ENCODE measurements at places on chromosomes 12 and 14.

- DNase-seq = no peak
Observed at GRCh38 chr14:101111620-101112290, 208.2 kb upstream of the RTL1 start.

DNA sequence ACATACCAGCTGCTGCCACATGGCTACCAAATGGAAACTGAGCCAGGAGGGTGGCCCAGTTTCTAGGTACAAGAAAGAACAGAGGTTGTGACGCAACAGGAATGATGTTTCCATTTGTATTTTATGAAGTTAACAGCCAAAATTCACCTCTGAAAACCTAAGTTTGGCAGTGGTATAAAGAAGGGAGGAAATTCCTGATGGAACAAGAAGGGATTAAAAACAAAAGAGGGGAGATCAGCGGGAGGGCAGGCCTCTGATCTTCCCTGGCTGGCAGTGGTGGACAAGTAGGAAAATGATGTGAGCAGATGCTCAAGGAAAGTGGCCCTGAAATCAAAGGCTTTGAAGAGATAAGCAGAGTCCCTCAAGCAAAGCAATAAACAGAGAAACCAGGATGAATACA lies 47.3 kb upstream of the BCL2L14 start:
- DNase-seq = no peak

GRCh38 chr12:43586646-43587245 lies 34.7 kb upstream of the ADAMTS20 start:
- no peak for DNase-seq

- no peak for DNase-seq
Observed at GRCh38 chr12:67519484-67520433, 128.8 kb upstream of the DYRK2 start.

DNA sequence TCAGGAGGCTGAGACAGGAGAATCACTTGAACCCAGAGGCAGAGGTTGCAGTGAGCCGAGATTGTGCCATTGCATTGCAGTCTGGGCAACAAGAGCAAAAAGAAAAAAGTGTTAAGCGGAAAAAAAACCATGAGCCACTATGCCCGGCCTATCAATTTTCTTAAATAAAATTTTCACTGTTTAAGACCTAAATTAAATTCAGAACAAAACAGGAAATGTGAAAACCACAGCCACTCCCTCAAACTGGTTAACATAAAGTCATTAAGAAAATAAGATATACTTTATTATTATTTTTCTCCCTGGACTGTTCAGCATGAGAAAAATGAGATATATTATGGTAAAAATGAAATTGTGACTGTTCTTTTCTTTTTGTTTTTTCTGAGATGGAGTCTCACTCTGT lies 44.6 kb upstream of the GCH1 start:
- no peak for DNase-seq

- no peak for DNase-seq
Observed at GRCh38 chr14:68373847-68374444, 418.9 kb downstream of the ZFP36L1 start.

- DNase-seq = peak; percentile 81
Observed at GRCh38 chr14:23057757-23058653, 685 bp upstream of the CDH24 start.

- peak; percentile 8 for DNase-seq
Observed at GRCh38 chr14:55074662-55075061, 23.2 kb downstream of the MAPK1IP1L start.

GRCh38 chr12:34406996-34407300 lies 384.7 kb downstream of the ALG10 start:
- DNase-seq = no peak

DNA sequence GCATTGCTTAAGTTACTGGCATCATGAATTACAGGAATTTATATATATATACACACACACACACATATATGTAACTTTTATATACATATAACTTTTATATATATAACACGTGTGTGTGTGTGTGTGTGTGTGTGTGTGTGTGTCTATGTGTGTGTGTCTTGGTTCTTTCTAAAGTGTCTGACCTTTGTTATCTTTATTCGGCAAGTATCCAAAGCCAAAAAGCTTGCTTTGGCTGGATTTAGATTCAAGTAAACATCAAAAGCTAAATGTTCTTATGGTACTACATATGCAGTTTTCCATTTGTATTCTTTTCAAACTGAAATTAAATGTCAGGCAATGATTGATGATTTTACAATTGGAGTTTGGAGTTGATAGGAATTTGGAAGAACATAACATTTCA lies 69.9 kb downstream of the SLC16A7 start:
- no peak for DNase-seq

- no peak for DNase-seq
Observed at GRCh38 chr14:68042586-68043210, 223.1 kb downstream of the RAD51B start.

DNA sequence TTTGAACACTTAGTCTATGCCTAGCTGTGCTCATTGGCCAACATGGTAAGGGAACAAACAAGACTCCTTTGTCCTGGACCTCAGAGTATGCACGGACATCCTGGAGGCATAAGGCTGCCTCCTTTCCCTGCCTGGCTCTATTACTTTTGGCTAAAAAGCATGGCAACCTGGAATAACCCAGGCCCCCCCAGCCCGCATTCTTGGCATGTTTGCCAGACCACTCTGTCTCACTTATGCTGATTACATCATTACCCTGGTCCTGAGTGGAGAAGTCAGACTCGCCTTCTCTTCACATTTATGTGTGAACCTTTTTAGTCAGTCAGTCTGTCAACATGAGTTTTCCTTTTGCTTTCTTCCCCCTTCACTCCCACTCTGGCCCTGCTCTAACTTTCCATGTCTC lies 58.0 kb upstream of the ELK3 start:
- no peak for DNase-seq

- no peak for DNase-seq
Observed at GRCh38 chr14:96586056-96586455, 83.9 kb downstream of the PAPOLA start.

DNA sequence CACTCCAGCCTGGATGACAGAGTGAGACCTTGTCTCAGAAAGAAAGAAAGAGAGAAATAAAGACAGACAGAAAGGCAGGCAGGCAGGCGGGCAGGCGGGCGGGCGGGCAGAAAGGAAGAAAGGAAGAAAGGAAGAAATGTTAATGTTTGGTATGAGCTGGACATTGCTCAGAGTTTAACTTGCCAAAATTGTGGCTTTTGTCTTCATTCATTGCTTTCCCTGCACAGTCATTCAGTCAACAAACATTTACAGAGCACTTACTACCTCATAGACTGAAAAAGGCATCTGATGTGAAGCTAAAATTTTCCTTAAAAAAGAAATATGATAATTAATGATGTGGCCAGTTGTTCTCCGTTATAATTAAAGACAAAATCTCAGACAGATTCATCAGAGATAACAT lies 247.1 kb downstream of the SPTSSA start:
- no peak for DNase-seq

GRCh38 chr12:122111089-122111641 lies 32.6 kb downstream of the MLXIP start:
- no peak for DNase-seq

- DNase-seq = no peak
Observed at GRCh38 chr14:32169191-32169590, 32.7 kb upstream of the RNU6-7 start.

DNA sequence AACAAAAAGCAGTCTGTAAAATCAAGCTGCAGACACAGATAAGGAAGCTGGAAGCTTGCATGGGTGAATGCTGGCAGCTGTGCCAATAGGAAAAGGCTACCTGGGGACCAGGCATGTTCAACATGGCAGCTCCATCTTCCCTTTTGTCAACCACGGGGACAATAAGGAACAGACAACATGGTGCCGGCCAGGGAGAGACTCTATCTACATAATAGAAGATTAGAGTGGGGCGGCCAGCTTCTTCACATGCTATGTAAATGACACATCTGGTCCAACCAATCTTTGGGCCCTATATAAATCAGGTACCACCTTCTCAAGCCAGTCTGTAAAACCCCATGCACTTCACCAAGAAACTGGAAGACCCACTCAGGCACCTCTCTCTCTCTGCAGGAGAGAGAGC lies 157.6 kb downstream of the SUDS3 start:
- DNase-seq = no peak

DNA sequence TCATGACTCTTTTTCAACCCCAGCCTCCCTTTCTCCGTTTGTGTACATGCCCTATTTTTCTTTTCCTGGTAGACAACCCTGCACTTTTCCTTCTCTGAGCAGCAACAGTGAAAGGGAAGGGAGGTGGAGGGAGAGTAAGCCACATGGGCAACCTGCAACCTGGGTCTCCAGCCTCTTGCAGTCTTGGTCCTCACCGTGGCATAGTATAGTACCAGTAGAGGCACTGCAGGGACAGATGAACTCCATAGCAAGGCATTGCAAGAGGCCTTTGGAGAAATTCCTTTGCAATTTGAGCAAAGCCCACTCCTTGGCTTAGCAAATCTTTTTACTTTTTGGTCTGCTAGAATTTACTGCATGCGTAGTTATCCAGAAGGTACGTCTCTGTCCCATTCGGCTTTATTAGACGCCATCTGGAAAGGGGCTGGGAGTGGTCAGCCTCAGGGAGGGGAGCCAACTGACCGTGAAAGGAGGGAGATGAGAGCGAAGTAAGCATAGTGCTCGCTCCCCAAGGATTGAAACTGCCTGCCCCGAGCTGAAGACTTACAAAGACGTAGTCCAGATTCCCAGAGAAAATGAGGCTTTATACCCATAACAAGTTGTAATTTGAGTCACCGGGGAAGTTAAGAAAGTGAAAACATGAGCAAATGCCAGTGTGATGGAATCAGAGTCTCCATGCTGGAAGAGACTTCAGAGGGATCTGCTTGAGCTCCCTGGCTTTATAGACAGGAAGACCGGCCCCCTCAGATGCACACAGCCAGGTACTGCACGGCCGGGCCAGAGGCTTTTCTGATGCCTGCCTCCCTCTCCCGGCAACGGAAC lies 332.0 kb downstream of the CACNA1C start:
- no peak for DNase-seq

GRCh38 chr14:95340201-95340697 lies 20.5 kb upstream of the CLMN start:
- peak; percentile 62 for DNase-seq

GRCh38 chr12:132244724-132245295 lies 84.6 kb downstream of the GALNT9 start:
- no peak for DNase-seq

GRCh38 chr14:95564060-95564459 lies 29.2 kb downstream of the GLRX5 start:
- DNase-seq = no peak

GRCh38 chr12:14840616-14841015 lies 2.7 kb downstream of the ART4 start:
- no peak for DNase-seq

DNA sequence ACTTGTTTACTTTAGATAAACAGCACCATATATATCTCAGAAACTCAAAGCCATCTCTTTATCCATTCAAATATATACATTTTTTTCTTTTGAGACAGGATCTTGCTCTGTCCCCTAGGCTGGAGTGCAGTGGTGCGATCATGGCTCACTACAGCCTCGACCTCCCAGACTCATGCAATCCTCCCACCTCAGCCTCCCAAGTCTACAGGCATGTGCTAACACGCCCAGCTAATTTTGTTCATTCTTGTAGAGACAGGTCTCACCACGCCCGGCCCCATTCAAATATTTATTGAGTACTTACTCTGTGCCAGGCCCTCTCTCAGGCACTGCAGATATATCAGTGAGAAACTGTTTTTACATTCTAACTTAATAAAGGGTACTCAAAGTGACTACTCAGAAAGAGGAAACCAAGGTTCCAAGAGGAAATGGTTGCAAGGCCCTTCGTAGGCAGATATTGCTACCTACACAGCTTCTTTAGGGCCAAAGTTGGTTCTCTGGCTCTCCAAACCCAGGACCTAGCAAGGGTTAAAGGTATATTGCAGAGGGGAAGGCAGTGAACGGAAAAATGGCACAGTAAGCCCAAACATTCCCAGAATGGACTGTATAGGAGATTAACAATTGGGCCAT lies 2.9 kb downstream of the ATXN3 start:
- DNase-seq = no peak

DNA sequence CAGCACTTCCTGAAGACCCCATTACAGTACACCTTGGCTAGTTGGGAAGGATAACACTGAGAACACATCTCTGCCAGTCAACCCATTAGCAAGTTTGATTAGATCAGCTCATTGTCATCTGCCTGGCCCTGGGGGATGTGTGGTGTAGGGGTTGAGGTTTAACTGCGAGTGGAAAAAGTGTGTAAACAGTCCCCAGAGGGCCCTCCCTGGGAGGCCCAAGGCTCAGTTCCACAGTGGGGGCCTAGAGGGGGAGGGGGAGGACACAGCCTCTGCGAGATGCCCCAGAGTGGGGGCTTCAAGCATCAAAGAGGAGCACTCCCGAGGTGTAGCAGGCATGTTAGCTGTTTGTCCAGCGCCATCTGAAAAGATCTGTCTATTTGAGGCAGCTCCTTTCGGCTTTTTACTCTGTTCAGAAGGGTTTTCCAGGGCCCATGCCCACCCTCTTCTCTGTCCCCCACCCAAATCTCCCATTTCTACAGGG lies 344 bp downstream of the LPAR5 start:
- DNase-seq = no peak

DNA sequence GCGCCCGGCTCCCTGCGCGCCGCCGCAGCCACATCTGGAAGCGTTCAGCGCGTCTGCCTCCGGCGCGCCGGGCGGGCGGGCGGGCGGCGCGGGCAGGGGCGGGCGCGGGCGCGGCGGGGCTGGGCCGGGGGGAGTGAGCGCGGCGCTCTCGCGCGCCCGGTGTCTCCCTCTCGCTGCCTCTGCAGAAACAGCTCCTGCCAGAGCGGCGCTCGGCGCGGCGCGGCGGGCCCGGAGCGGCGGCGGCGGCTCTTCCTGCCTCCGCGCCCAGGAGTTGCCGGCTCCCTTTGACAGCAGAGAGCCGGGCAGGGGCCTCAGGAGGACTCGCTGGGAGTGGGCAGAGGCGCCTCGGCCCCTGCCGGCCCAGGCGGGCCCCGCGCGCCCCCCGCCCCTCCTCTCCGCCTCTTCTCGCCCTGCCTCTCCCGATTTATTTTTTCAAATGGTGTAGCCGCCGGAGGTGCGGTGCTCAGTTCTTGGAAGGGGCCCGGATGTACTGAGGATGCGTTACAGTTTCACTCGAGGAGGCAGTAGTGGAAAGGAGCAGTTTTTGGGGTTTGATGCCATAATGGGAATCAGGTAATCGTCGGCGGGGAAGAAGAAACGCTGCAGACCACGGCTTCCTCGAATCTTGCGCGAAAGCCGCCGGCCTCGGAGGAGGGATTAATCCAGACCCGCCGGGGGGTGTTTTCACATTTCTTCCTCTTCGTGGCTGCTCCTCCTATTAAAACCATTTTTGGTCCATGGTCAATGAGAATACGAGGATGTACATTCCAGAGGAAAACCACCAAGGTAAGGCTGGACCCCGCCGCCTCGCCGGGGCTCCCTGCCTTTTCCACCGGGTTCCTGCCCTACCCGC lies at the start of gene CACNA1C:
Gene CACNA1C (plus strand): TSS at position 162 of the 853 bp plus-strand sequence. CDS start 576 bp downstream, at position 738.
- DNase-seq = peak; percentile 53

DNA sequence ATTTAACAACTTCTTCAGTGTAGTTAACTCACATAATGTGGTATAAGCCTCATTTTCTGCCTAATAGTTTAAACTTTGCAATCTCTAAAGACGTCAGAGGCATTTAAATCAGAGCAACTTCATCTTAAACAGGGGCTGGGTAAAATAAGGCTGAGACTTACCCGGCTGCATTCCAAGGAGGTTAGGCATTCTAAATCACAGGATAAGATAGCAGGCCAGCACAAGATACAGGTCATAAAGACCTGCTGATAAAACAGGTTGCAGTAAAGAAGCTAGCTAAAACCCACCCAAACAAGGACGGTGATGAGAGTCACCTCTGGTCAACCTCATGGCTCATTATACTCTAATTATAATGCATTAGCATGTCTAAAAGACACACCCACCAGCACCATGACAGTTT lies 115.6 kb upstream of the PKP2 start:
- no peak for DNase-seq

- DNase-seq = no peak
Observed at GRCh38 chr12:68389305-68389704, 57.1 kb upstream of the MDM1 start.

All from RPMI8226 (cell line).